ENCODE measurements at places on chromosomes 4 and X.

DNA sequence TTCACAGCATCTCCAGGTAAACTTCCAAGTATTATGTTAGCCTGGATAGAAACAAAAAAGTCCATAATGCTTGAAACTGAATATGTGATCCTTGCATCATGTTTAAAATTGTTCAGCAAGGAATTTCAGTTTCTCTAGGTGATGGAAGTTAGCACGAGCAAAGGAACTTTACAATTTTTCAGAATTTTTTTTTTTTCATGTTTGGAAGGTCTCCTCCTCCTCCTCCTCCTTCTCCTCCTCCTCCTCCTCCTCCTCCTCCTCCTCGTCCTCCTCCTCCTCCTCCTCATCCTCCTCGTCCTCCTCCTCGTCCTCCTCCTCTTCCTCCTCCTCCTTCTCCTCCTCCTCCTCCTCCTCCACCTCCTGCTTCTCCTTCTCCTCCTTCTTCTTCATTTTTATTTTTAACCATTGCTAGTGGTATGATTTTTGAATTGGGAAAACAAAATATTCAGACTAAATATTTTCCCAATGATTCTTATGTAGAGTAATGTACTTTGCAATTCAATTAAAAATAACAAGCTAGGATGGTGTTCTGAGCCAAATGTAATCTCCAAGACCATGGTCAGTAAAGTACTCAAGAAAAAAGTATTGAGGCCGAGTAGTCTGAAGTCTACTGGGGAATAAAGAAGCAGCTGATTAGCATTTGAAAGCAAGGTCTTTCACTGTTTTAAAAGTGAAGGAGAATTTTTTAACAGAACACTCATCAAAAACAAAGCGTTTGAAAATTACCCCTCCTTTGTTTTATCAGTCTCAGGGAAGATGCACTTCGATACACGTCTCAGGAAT is 420.9 kb upstream of the ATOH1 start:
- DNase-seq: no peak

- DNase-seq: no peak
These were observed 28.7 kb upstream of the IL9R start for GRCh38 chrX:155968791-155969190.

DNA sequence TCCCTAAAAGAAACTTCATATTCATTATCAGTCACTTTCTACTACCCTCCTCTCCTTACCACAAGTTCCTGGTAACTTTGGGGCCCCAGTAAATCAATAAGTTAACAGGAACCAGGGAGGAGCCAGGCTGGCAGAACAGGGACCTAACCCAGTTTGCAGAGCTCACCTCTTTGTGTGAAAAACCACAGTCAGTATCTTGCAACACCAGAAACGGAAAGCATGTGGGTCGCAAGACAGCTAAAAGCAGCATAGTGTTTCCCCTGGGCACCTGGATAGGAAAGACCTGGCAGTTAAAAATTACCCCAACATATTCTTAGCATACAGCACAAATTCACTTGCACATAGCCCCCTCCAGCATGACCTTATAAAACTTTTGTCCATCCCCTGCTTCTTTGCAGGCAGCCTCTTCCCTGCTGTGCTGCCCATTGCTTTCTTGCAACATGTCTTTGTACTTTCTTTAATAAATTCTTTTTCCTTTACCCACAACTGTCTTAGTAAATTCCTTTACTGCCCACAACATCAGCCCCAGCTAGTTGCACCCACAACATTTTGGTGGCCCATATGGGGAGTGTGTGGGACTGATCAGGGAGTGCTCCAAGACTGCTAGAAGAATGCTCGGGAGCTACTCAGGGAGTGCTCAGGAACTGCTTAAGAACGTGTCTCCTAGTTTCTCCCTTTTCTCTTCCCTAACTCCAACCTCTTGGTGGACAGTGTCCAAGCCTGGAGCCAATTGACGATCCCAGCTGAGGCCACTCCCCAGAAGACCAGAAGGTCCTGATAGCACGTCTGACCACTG is 83.4 kb downstream of the MSN start:
- DNase-seq: no peak

- DNase-seq: peak; percentile 24
These were observed 33.9 kb upstream of the HPF1 start for GRCh38 chr4:169791527-169792156.

DNA sequence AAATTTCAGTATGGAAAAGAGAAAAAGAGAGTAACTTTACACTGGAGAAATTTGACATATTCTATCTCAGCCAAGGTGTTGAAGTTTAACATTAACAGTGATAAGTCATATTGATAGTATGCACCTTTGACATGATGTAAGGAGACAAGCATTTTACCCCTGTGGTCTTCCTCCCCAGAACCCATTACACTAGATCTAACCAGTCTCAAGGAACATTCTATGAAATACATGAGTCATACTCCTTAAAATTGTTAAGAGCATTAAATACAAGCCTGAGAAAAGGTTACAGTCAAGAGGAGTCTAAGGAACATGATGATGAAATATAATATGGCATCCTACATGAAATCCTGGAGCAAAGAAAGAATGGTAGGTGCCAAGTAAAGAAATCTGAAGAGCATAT is 1151.3 kb upstream of the IGFBP7 start:
- DNase-seq: no peak

DNA sequence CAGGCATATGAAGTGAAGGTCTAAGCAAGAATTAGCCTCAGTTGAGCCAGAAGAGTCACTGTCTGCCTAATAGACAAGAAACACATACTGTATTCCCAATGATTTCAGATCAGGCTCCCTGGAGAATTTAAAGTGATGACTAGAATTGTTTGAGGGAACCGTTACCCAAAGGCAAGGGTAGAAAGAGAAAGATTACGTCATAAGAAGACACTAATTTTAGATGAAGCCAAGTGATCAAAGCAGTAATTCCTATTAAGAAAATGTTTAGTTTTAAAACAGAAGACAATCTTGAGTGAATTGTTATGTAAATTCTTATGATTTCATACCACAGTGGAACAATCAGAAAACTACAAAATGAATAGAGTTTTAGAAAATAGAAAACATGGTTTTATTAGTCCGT is 194.5 kb upstream of the ARSJ start:
- no peak for DNase-seq

- DNase-seq: no peak
These were observed 136.5 kb downstream of the RNF150 start for GRCh38 chr4:140996766-140997165.

DNA sequence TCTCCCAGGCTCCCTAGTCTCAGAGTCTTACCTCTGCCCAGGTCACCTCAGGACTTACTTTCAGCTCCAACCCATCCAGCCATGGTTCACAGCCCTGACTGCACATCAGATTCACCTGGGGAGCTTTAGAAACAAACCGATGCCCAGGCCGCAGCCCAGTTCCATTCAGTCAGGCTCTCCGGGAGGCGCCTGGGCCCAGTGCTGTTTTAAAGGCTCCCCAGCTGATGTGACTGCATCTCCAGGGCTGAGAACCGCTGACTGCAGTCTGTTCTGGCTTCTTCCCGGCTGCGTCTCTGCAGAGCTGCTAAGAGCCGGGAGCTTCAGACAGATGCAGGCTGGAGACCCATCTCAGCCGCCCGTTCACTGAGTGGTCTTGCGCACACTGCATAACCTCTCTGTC is 44.4 kb upstream of the LGI2 start:
- DNase-seq: no peak

Measured in inflammatory macrophage treated with lipopolysaccharide for 4 hours (primary cell).